ENCODE measurements at places on chromosomes 13 and 19.

- no peak for DNase-seq
Observed at GRCh38 chr19:1181606-1182005, 7.5 kb upstream of the SBNO2 start.

GRCh38 chr19:9039728-9040127, 29.5 kb upstream of the MUC16 start:
- DNase-seq, result no peak

DNA sequence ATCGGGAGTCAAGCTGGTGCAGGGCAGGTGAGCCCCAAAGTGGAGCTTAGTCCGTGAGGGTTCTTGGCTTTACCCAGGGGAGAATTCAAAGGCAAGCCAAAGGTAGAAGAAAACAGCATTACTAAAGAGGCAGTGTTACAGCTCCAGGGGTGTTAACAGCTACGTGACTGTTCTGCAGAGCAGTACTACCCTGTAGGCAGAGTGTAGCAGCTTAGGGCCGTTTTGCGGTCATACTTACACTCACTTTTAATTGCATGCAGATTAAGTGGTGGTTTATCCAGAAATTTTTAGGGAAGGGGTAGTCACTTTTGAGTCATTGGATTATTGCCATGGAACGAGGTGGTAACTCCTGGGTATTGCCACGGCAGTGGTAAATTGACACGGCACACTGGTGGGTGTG, 482.2 kb downstream of the SLITRK5 start:
- no peak for DNase-seq

- DNase-seq, result no peak
Observed at GRCh38 chr19:38204728-38205127, 19.3 kb downstream of the DPF1 start.

DNA sequence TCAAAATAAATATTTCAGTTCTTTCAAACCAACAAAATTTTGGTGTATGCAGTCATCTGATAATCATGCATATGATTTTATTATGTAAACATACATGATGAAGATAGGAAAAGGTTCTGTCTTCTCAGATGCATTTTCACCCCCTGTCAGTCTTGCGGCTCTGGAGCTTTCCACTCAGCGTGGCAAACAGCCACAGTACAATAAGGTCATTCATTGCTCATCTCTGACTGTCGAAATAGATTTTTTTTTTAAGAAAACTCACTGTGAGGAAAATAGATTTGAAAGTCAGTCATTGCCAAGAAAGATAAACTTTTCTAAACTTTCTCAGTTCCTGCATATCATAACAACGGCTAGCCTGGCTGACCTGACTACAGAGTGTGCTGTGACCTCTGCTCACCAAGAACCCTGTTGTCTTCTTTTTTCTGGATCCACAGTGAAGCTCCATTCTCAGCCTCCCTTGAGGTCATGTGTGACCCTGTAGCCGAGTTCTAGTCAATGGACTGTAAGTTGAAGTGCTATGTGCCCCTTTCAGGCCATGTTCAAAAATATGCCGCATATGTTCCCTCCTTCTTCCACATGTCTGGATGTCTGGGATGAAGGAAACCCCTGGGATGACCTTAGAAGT, 519.6 kb downstream of the KLF5 start:
- no peak for DNase-seq

GRCh38 chr13:57824121-57824520, 192.6 kb downstream of the PCDH17 start:
- no peak for DNase-seq

DNA sequence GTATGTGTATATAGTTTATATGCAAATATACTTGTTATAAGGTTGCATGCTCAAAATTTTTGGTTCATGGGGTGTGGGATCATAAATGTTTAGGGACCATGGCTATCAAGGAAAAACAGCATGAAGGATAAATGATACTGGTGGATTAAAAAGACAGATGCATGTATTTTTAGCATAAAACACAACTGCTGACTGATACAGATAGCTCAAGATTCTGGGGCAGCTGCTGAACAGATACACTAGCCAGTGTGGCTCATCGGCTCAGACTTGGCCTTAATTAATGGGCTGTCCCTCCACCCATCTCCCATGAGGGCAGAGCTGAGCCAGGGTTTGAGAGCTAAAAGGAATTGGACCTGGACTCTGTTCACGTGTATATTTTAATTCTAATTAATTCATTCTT, 11.4 kb downstream of the ALOX5AP start:
- no peak for DNase-seq

DNA sequence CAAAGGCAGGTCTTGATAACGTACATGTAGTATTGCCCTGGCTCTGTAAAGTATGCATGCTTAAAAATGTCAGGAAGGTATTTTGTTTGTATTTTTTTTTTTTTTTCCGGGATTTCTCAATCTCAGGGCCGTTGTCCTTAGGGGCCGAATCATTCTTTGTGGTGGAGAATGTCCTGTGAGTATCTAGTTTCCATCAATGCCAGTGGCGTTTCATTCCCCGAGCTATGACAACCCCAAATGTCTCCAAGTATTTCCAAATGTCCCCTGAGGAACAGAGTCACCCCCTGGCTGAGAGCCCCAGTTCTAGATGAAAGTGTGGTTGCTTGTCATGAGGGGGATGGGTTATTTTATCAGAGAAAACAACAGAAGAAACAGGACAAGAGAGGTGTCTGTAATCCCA, 68.7 kb downstream of the ACSBG2 start:
- no peak for DNase-seq

DNA sequence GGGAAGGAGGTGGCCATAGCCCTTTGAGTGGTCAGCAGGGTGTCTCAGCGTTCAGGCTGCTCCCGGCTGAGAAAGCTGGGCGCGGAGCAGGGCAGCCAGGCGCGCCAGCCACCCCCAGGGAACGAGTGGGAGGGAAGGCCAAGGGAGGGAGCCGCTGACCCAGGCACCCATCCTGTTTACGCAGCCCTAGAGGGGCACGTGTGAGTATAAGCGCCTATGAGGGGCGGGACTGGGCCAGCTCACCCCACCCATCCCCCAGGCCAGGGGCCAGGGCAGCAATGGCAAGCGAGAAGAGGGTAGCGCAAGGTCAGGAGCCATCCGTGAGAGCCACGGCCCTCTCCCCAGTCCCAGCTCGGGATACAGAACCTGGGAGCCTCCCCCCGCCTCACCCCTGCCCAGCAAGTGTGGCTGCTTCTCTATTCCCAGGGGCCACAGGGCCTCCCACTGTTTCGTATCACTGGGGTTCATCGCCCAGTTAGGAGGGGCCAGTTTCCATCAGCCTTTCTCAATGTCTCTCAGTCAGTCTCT, 897 bp upstream of the DMKN start:
- DNase-seq, result no peak

DNA sequence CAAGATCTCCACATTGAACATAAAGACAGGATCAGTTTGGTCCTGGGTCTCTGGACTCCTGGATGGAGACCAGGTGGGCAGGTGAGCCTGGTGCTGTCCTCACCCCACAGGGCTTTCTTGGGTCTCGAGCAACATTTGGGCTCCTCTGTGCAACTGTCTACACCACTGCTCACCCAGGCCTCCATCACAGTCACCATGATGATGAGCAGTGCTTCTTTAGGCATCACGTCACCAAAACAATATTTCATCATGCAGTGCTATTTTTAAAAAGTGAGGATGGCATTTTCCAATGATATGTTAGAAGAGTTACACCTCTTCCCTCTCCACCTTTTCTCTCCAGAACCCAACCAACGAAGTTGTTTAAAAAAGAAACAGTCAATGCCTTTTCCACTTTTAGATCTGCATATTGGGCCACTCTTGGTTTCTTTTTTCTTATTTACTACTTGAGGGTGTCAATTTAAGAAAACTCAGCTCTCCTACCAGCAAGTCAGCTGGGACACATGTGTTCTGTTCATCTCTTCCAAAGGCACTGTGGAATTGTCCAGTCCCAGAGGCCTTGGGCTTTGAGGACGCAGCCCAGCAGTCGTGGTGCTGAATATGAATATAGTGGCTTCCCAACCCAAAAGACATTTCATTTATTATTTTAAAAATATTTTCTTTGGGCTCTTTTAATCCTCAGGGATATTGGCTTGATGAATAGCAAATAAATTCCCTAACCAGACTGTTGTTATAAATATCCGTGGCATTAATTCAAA, 405.7 kb downstream of the KCNRG start:
- DNase-seq, result no peak

DNA sequence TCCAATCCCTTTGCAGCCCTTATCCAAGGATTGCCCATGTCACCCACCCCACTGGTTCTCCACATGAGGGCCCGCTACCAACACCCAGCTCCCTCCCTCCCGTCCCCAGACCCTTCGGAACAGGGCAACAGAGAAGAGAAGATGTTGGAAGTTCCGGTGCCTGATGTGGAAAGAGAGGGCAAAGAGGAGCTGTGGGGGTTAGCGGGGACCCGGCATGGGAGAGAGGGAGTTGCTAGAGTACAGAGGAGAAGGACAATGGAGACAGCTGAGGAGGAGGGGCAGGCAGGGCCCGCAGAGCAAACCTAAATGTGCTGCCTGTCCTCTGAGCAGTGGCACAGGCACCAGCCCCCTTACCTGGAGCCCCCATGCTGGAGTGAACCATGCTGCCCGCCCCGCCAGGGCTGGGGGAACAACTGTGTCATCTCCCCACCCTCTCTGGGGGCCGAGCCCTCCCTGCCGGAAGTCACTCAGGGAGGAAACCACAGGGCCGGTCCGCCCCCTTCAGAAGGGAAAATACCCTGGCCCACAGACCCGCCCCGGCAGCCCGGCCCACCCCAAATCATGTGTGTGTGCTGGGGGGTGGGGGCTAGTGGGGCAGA, at the start of gene POU2F2:
Gene POU2F2, minus strand, starts transcription at position 417 of the 599 bp plus-strand sequence. Its CDS starts 35 bp downstream, at position 382.
- no peak for DNase-seq
